ENCODE measurements at places on chromosomes 7 and 10.

GRCh38 chr7:133556553-133556952 lies 303.7 kb downstream of the EXOC4 start:
- DNase-seq, result no peak

GRCh38 chr10:51214207-51215196 lies 140.2 kb downstream of the PRKG1 start:
- no peak for DNase-seq

- no peak for DNase-seq
Measured at GRCh38 chr10:121648059-121648458, 49.8 kb upstream of the FGFR2 start.

GRCh38 chr10:51367127-51367526 lies 292.8 kb downstream of the PRKG1 start:
- no peak for DNase-seq

GRCh38 chr7:116736927-116737715 lies 65.1 kb downstream of the MET start:
- no peak for DNase-seq

DNA sequence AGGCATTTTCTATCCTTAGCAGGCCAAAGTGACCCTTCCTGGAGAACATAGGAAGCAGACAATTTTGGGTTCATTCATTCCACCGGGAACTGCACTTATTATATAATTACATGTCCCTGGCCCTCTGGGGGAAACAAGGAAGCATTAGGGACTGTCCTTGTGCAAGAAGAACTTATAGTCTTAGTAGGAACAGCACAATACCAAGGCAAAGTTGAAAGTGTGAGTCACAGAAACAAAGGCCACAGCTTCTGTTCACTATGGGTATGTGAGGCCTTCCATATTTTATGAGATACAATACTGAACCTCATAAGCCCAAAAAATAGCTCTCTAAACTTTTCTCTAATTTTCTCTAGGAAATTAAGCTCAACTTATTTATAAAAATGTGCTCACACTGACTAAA lies 18.4 kb upstream of the AKR1B10 start:
- DNase-seq, result no peak

GRCh38 chr7:953547-954327 lies 743 bp downstream of the ADAP1 start:
- no peak for DNase-seq

- no peak for DNase-seq
Measured at GRCh38 chr10:28713626-28714352, 36.5 kb downstream of the BAMBI start.

DNA sequence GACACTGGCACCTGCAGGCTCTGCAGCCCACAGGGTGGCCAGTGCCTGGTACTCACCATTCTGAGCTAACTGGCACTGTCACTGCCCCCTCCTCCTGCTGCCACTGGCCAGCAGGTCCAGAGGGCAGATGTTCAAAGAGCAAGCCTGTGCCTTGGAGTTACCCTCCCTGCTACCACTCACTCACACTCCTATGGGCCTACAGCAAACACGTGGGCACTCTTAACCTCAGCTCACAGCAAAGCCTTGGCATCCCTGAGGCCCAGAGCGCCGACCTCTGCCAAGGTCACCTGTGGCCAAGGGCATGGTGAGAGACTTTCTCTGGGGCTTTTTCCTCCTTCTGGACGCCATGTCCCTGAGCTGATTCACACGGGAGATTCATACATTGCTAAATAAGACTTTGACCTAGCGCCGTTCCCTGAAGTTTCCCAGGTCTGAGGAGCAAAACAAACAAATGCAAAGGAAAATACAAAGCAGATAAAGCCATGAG lies 270.0 kb upstream of the PPP2R2D start:
- no peak for DNase-seq

GRCh38 chr7:80643336-80643915 lies 5.0 kb downstream of the CD36 start:
- DNase-seq, result no peak

- DNase-seq, result no peak
Measured at GRCh38 chr10:71094712-71095390, 117.5 kb upstream of the UNC5B start.

DNA sequence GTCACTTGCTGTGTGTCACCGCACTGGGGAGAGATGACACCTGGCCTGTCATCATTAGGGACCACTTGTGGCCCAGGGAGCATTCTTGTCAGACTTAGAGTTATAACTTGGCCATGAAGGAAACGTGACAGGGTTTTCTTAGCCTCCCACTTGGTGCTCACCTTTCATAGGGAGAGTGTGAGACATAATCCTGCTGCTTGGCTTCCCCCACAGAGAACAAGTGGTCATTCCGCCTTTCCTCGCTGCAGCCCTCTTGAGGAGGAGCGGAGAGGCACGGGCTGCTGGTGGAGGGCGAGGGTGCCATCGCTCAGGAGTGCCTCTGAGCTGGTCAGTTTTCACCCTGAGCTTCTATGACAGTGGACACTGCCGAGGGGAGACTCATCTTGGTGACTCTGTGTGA lies 125.0 kb upstream of the GJD4 start:
- no peak for DNase-seq

- no peak for DNase-seq
Measured at GRCh38 chr7:134691546-134692343, 45.1 kb downstream of the BPGM start.

DNA sequence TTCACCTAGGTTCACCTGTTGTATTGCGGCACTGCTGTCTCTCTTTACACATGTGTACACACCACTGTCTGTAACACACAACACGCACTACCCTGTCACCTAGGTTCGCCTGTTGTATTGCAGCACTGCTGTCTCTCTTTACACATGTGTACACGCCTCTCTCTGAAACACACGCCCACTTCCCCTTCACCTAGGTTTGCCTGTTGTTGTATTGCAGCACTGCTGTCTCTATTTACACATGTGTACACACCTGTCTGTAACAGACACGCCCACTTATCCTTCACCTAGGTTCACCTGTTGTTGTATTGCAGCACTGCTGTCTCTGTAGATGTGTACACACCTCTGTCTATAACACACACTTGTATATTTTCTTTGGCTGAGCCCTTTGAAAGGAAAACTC lies 51.5 kb downstream of the WDR37 start:
- no peak for DNase-seq

- DNase-seq, result no peak
Measured at GRCh38 chr10:70575486-70575873, 27.1 kb downstream of the PRF1 start.

DNA sequence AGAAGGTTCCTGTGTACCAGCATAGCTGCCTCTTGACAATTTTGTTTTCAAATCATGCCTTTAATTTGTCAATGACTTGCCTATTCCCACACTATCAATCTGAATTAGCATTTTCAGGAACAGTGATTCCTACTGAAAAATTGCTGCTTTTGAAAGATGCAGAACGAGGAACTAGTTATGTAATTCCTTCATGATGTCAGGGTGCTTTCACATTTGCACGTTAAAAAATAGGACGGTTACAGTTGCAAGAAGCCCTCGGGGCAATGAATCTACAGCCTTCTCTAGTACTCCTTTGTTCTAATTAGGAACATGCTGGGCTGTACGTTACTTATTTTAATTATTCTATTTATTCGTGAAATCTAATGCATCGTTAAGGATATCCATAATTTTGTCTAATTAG lies 253.9 kb downstream of the OTUD1 start:
- no peak for DNase-seq

GRCh38 chr7:137757146-137757925 lies 89.4 kb downstream of the DGKI start:
- no peak for DNase-seq

GRCh38 chr10:127234306-127234800 lies 38.0 kb upstream of the INSYN2A start:
- DNase-seq, result no peak

DNA sequence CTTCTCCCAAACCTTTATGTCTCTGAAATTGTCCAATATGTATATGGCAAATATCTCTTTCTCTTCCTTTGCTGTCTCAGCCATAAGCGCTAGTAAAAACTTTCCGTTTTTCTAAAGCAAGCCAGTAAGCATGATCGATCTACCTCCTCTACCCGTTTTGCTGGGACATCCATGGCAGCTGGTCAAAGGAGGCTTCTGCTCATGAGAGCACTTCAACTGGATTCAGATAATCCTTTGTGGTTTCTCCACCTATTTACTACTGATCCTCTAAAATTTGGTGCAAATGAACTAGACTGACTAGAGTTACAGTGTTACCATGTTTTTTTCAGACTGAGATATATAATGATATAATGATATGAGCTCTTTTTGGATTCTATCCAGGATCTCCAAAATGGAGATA lies 42.7 kb downstream of the GBF1 start:
- no peak for DNase-seq

GRCh38 chr7:30285067-30285535 lies 704 bp downstream of the ZNRF2 start:
- DNase-seq, result peak; percentile 49

DNA sequence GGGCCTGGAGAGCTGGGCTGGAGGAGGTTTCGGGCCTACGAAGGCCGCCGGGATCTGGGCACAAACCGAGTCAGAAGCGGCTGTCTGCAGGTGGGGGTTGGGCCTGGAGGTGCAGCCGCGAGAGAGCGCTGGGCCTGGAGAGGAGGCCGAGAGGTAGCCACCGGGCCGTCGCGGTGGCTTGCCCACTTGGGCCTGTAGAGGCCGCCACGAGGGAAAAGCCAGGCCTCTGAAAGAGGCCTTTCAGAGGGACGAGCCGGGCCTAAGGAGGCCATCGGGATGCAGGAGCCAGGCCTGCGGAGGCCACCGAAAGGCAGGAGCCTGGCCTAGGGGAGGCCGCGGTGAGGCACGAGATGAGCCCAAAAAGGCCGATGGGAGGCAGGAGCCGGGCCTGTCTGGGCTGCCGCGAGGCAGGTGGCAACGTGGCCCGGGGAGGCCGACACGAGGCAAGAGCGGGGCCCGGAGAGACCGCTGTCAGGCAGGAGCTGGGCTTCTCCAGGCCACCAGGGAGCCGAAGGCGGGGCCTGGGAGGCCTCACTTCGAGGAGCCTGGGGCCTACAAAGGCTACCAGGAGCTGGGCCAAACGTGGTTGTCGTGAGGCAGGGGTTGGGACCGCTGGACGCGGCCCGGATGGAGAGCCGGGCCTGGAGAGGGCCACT lies 25.6 kb downstream of the MDH2 start:
- DNase-seq, result no peak

All from activated gamma-delta T cell (primary cell).